ENCODE measurements at places on chromosomes 11 and 22.
A peak's percentile ranks its signal among the peaks of the same experiment; 100 is the strongest.

DNA sequence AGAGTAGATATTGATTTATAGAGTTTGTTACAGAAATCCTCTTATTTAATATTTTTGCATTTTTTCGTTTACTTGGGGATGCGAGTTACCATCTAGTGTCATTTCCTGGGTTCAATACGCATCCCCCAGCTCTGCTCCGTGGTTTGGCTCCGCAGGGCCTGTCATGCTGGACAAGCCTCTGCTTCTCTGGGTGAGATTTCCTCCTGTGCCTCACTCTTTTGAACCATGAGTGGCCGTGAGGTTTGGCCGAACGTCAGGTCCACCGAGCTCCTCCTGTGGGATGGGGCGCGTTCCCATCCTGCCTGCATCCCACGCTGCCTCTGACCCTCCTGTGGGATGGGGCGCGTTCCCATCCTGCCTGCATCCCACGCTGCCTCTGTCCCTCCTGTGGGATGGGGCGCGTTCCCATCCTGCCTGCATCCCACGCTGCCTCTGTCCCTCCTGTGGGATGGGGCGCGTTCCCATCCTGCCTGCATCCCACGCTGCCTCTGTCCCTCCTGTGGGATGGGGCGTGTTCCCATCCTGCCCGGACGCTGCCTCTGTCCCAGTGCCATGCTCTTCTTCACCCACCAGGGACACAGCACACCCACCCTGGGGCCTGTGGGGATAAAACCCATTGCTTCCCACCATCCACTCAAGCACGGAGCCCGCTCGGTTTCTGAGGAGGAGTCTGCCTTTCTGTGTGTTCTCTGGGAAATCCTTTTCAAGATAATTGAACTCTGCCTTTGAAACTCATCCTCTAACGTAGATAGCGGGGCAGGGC, 506.8 kb downstream of the BRD1 start:
- no peak for DNase-seq

GRCh38 chr22:38755155-38755910, 465 bp downstream of the SUN2 start:
- peak; percentile 82 for DNase-seq

GRCh38 chr11:116680349-116681125, 92.2 kb downstream of the BUD13 start:
- no peak for DNase-seq

DNA sequence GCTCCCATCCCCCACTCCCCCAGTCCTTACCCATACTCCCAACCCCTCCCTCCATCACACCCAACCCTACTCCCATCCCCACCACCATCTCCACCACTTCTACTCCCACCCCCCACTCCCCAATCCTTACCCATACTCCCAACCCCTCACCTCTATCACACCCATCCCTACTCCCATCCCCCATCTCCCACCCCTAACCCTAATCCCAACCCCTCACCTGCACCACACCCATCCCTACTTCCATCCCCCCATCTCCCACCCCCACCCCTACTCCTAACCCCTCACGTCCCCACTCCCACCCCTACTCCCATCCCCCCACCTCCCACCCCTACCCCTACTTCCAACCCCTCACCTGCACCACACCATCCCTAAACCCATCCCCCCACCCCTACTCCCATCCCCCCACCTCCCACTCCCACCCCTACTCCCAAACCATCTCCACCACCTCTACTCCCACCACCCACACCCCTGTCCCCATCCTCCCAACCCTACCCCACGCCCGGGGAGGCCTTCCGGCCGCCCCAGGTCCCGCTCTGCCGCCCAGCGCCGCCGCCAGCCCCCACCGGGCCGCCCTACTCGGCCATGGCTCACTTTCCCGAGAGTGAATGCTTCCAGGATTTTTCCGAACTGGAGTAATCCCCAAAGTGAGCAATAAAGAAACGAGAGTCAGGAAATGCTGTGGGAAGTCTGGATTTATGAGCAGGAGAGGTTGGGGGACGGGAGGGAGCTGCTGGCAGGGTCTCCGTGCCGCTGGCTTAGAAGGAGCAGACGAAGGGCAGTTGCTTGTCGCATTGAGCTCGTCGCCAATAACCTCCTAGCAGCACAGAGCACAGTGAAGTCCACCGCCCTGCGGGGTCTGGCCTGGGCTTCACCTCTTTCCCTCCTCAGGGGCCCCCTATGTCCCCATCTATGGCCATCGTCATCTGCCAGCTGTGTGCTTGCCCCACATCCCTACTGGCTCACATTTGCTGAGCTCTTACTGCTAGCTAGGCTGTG, 4.6 kb downstream of the PRG3 start:
- no peak for DNase-seq

DNA sequence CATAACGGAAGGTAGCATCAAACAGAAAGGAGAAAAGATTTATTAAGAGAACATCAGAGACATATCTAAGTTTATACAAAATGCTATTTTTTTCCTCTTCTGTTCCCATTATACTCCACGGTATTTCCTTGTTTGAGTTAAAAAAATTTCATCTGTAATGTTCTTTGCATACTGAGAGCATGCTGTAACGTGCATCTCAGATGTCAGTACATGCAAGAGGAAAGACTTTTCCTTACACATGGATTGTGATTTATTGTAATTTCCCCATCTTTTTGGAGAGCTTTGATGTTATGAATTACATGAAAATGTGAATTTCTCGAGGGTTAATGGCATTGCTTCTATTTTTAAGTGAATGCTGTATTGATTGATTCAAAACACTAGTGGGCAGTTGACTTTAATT, 1164.0 kb downstream of the LRRC4C start:
- DNase-seq = no peak

GRCh38 chr22:49212002-49212401, 615.7 kb downstream of the BRD1 start:
- DNase-seq = no peak

DNA sequence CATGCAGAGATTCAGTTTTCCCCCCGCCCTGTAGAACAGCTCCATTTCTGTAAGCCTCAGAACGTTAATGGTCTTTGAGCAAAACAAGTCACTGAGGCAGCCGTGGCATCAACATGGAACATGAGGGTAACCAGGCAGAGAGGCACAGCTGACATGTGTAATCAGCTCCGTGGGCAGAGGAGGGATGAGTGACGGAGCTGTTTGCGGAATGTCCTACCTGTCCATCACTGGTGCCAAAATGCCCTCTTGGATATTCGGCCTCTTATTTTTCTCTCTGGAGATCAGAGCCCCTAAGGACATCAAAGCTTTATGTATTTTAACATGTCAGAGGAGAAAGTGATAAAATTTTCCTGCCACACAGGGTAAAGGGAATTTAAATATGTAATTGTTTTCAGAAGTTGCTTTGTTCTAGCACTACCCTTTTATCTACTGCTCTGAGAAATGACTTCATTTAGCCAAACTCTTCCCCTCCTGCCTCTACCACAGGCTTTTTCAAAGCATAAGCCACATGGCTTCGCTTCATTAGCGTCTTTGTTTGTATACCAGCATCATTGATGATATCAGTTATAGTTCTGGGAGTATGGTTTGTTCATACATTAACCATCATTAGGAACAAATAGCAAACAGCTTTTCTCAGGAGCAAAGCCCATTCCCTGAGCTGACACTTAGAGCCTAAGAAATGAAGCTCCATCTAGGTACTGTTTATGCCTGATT, 32.9 kb downstream of the C11orf71 start:
- DNase-seq = no peak

DNA sequence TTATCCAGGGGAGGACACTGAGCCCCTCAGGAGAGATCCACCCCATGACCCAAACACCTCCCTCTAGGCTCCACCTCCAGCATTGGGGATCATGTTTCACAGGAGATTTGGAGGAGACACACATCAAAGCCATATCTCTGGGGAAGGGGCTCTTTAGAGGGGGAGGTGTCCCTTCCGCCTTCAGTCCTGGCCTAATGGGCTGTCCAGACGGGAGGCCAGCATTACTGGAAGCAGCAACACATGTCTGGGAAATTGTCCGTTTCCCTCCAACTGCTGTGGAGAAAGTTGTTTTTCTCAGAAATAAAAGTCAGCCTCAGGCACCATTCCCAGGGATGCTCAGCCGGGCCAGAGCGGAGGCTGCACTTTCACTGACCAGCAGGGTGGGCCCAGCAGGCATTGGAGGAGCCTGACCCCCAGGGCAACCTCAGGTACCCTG, 9.5 kb downstream of the CACNA1I start:
- no peak for DNase-seq

- peak; percentile 37 for DNase-seq
These were observed 76.4 kb upstream of the PPARA start for GRCh38 chr22:46073683-46074504.

DNA sequence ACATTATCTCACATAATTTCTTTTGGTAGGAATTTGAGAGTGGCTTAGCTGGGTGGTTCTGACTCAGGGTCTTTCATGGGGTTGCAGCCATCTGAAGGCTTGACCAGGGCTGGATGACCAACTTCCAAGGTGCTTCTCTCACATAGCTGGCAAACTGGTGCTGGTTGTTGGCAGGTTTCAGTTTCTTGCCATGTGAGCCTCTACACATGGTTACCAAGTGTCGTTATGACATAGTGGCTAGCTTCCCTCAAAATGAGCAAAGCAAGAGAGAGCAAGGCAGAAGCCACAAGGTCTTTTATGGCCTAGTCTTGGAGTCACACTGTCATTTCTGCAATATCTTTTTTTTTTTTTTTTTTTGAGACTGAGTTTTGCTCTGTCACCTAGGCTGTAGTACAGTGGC, 4.2 kb upstream of the TFIP11 start:
- no peak for DNase-seq

- DNase-seq = no peak
These were observed 2.8 kb downstream of the VWCE start for GRCh38 chr11:61292356-61292755.

GRCh38 chr11:3165916-3166267, 782 bp upstream of the OSBPL5 start:
- no peak for DNase-seq

Measured in kidney capillary endothelial cell (primary cell).